ENCODE measurements at places on chromosomes 6 and 20.

GRCh38 chr20:46004187-46004586, 4.5 kb upstream of the MMP9 start:
- DNase-seq: peak; percentile 58

GRCh38 chr6:150448221-150448620, 79.4 kb downstream of the IYD start:
- DNase-seq: no peak

GRCh38 chr6:3296537-3296936, 37.8 kb downstream of the PSMG4 start:
- no peak for DNase-seq

DNA sequence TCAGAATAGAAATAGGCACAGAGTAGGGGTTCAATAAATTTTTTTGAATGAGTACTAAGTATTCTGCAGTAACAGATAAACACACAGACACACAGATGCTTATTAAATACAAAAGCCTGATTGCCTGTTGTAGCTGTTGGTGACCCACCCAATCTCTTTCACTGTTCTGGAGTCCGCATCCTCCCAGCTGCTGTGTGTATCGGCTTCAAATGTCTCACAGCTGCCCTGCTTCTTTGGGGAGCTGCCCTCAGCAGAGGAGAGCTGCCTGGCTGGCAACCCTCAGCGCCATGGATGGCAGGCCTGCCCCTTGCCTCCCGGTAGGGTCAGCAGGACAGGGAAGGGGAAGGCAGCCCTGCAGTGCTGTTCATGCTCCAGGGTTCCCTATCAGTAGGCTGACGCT, 85.9 kb upstream of the PRND start:
- DNase-seq: peak; percentile 24

GRCh38 chr20:11976966-11977365, 59.3 kb downstream of the BTBD3 start:
- DNase-seq: no peak

GRCh38 chr6:118993803-118994251, 58.9 kb upstream of the MCM9 start:
- DNase-seq: no peak

DNA sequence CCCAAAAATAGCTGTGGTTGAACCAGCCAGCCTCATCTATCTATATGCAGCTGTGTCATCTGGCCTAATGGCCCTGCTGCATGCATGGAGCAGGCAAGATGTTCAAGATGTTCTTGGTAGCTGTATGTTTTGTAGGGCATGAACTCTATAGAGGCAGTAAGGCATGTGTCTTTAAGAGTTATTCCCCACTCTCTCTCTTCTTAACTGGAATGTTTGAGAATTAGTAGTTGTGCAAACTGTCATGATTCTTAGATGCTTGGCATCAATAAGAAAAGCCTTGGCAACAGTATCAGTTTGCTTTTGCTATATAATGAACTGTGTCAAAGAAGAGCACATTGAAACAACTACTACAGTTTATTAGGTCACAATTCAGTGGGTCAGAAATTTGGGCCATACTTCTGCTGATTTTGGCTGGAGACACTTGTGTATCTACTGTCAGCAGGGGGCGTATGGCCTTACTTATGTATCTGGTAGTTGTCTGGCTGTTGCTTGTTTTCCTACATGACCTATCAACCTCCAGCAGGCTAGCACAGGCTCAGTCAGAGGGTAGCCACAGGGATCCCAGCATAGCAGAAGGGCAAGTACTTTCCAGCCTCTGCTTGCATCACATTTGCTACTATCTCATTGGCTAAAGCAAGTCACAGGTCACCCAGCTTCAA, 56.1 kb upstream of the LAMP5 start:
- DNase-seq: peak; percentile 3

DNA sequence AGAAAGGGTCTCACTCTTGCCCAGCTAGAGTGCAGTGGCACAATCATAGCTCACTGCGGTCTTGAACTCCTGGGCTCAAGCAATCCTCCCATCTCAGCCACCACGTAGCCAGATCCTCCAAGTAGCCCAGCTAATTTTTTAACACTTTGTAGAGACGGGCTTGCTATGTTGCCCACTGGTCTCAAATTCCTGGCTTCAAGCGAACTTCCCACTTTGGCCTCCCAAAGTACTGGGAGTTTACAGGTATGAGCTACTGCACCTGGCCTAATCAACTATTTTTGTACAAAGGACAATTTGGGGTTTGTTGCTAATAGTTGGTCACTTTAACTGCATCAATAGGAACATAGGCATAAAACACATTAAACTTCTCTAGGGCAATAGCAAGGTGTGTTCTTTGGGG, 29.9 kb upstream of the SYNCRIP start:
- DNase-seq: no peak

- peak; percentile 99 for DNase-seq
Measured at GRCh38 chr6:32968093-32968866, at the start of gene BRD2. Gene BRD2 (plus strand): TSS chr6:32968594. CDS start chr6:32972899, 4,305 bp downstream.
